Liver (tissue), 10 donors: ENCODE measurements at places on chromosomes 5 and 9. TPM values are rescaled to one million over a fixed set of nuclear protein-coding genes. Genes with fewer than 3 reads are reported as not detected.

Gene MEIKIN
- not detected for polyA plus RNA-seq

Gene EQTN
- not detected for polyA plus RNA-seq

Gene TMEM215
- polyA plus RNA-seq, result not detected

Gene PCDHGA12
- polyA plus RNA-seq, result 0.74 TPM

Gene MTREX
- 10.0 TPM for polyA plus RNA-seq

Gene CDC20B
- not detected for polyA plus RNA-seq

Gene ANXA2R
- 0.49 TPM for polyA plus RNA-seq

Gene IL4
- polyA plus RNA-seq, result not detected

Gene ANAPC2
- 9.3 TPM for polyA plus RNA-seq

Gene TMEM252
- not detected for polyA plus RNA-seq

Gene SPINK4
- not detected for polyA plus RNA-seq
